ENCODE measurements at places on chromosomes 7 and 10. TPM values are rescaled to one million over a fixed set of nuclear protein-coding genes. Genes with fewer than 3 reads are reported as not detected.

Gene TRDMT1
- 25.9 TPM for total RNA-seq

Gene CBLL1
- total RNA-seq: 25.2 TPM

Gene OR2A12
- 0.06 TPM for total RNA-seq

Gene FAM237B
- not detected for total RNA-seq

Gene UBE2D1
- total RNA-seq: 15.6 TPM
